ENCODE measurements at places on chromosomes 6 and 20.

GRCh38 chr6:155943635-155944034, 488.0 kb upstream of the NOX3 start:
- DNase-seq: no peak

- DNase-seq: no peak
These were observed 135.4 kb downstream of the NRN1 start for GRCh38 chr6:5871296-5871695.

DNA sequence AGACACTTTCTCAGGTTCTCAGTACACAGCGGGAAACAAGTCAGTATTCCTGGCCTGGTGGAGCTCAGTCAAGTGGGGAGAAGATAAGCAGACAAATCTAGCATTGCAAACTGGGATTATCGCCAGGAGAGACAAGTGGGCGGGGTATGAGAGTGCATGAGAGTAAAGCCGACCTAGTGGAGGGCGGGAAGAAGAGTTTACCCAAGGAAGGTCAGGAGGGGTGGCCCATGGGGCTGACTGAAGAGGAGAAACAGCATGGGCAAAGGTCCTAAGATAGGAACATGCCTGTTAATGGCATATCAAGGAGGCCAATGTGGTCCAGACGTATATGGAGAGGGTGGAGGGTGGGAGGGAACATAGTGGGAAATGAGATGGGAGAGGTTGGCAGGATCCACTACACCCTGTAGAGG, 12.4 kb upstream of the CSNK2A1 start:
- DNase-seq: no peak

DNA sequence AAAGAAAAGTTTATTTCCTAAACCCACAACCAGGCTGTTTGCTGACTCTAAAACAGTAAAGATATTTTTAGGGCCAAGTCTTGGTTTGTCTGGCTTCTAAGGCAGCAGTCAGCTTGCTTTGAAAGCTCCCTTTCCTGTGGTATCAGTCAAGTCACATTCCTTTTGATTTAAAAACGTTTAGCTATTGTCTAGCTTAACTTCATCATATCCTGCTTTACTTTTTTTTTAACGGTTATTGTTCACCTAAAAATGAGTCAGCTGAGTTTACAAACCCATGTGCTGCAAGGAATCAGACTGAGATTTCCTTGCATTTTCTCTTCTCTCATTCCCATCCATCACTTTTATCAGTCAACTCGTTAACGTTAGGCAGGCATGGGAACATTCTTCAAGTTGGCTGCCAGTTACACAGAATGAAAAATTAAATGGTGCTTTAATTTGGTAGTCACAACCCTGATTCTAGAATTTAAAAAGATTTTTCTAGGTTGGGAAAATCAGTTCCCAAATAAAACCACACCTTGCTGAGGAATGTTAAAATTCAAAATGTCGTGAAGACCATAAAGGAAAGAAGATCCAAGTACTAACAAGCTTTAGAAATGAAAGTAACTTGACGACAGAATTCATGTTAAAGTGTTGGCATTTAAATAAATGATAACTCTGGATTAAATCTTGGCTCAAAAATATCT, 45.9 kb downstream of the ELOVL5 start:
- DNase-seq: no peak

DNA sequence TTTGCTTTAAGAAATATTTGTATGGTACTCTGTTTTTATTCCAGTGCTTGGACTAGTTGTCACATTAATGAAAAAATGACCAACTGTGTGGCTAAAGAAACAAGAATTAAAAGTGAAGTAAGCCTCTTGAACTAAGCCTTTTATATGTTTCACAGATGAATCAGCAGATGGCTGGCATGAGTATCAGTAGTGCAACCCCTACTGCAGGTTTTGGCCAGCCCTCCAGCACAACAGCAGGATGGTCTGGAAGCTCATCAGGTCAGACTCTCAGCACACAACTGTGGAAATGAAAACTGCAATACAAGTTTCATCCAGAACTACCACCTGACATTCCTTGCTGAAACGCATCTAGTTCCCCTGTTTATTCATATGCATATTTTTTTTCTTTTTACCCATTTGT, 96.8 kb downstream of the B3GAT2 start:
- DNase-seq: no peak

- no peak for DNase-seq
These were observed 437.7 kb downstream of the COL12A1 start for GRCh38 chr6:74768120-74768519.

DNA sequence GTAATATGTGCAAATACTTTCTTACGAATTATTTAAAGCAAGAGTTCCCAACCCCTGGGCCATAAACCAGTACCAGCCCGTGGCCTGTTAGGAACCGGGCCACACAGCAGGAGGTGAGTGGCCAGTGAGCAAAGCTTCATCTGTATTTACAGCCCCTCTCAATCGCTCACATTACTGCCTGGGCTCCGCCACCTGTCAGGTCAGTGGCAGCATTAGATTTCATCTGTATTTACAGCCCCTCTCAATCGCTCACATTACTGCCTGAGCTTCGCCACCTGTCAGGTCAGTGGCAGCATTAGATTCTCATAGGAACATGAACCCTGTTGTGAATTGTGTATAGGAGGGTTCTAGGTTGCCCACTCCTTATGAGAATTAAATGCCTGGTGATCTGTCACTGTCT, 142.0 kb downstream of the RNASET2 start:
- no peak for DNase-seq

GRCh38 chr20:45781391-45781931, 10.2 kb downstream of the WFDC3 start:
- no peak for DNase-seq

GRCh38 chr6:107333491-107333890, 125.9 kb downstream of the PDSS2 start:
- DNase-seq: no peak

DNA sequence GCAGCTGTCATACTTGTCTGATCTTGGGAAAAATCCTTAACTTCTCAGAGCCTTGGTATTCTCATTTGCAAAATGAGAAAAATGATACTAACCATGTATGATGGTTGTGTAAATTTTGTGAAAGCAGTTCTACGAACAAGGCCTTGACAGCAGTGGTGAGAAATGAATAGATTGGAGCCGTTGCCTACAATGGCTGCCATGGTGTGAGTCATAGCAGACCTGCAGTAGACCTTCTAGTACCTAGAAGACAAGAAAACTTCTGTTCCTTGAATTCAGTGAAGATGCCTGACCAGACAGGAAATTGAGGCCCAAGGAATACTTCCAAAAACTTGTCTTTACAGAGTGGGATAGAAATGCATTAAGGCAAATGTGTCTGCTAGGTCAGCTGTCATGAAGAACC, 338.9 kb downstream of the QKI start:
- DNase-seq: no peak

- DNase-seq: no peak
These were observed 40.6 kb upstream of the ECHDC1 start for GRCh38 chr6:127383988-127384387.

- no peak for DNase-seq
These were observed 83.0 kb upstream of the FAM184A start for GRCh38 chr6:119161438-119161837.

DNA sequence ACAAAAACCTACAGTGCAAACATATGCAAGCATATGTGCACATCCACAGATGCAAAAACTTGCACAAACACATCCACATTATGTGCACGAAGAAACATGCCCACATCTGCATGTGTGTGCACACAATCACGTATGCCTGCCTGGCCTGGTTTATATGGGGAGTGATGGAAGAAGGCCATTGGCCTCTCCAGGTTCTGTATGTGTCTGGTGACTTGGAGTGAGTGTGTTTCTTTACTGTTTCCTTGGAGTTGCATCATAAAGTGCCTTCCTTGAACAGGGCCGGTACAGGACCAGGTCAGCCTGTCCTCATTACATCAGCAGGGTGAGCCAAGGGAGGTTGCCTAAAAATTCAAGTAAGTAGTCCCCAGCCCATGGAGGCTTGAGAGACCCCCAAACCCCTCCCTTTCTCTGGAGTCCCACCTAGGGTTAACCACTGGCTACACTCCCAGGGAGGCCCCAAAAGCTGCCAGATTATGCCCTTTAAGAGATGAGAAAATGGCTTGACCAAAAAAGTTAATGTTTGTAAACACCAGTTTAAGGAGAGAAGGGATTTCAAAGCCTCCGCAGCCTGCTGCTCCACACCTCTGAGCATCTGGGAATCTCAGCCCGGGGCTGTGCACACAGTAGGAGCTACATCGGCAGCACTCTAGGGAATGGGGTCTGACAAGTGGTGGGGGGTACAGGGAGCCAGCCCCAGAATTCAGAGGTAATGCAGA, 140.8 kb downstream of the VEGFA start:
- no peak for DNase-seq

- DNase-seq: no peak
These were observed 155.8 kb downstream of the SLC16A10 start for GRCh38 chr6:111243095-111243494.

- no peak for DNase-seq
These were observed 126.0 kb upstream of the ADGRF1 start for GRCh38 chr6:47168180-47168579.

DNA sequence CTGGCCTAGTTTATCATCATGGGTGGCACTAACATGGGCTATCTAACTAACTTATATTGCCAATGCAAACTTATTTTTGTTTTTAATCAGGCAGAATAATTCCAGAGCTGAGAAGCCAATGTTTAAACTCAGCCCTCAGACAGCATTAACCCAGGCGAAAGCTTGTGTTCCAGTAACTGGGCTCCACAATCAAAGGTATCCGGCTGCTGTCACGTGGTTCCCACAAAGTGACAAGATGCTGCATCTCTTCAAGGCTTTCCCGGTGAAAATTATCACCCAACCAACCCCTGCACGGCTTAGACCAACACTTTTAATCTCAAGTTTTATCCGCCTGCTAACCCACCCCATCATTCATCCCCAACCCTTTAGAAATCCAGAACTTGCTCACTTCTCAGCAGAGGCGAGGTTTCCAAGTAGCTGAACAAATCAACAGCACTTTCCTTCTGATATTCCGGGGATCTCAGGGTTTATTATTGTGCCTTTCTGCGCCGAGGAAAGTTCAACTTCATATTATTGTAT, 885 bp downstream of the MTCL3 start:
- DNase-seq: no peak

DNA sequence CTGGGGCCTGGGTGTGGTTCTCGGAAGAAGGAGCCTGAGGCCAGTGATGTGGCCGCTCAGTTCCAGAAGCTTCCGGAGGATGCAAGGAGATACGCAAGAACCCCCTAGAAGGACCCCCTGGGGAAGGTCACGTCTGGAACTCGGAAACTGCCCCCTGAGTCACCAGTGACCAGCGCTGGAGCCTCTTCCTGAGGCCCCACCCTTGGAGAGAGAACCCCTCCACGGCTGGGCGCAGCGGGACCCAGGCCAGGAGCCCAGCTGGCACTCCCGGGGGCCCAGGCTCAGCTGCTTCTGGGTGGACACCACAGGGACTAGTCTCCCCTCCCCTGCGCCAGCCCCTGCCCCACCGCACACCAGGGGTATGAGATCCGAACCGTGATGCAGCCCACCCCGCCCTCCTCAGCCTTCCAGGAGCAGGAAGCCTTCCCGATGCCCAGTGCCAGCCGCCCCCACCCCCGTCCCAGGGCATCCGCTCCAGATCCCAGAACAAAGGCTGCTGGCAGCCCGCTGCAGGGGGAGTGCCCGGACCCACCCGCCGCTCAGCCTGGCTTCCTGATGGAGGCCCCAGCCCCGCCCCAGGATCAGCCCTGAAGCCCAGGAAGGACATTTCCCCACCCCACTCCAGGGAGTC, 7.5 kb downstream of the LAMA5 start:
- no peak for DNase-seq

DNA sequence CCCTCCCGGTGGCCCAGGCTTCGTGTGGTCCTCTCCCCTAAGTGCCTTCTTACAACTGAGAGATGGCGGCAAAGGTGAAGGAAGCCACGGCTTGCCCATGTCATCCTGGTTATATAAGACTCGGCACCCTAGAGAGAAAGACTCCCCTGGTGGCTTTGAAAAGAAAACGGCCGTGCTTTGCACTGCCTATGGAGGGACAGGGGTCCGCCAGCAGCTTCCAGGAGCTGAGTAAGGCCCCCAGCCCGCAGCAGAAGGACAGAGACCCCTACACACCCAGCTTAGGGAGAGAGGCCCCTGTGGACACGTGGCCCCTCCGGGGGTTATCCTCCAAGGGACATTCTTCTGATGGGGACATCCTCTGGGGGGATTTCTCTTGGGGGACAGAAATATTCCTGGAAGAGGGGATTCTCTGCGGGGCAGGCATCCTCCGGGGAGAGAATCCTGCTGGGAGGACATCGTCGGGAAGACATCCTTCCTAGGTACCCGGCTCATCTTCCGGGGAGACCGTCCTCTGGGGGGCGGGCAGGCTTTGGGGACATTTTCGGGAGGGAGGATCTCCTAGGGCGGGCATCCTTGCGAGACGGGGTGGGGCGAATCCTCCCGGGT, 511 bp upstream of the OGFR start:
- no peak for DNase-seq

DNA sequence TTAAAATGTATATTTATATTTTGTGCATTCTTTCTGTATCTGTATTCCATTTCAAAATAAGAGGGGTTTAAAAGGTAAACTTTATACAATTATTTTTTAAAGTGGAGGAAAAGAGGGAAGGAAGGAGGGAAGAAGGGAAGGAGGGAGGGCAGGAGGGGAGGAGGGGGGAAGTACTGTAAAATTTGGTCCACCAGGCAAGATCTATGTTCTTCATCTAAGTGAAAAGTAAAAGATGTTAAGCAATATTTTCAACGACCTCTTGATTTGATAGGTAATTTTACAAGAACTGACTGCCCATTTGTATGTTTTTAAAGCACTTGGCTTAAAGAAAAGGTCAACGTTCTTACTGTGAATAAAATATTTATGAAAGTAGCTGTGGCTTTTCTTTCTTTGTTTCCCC, 29.8 kb upstream of the PCSK2 start:
- no peak for DNase-seq

- no peak for DNase-seq
These were observed 346.3 kb downstream of the BMP2 start for GRCh38 chr20:7113577-7114466.

DNA sequence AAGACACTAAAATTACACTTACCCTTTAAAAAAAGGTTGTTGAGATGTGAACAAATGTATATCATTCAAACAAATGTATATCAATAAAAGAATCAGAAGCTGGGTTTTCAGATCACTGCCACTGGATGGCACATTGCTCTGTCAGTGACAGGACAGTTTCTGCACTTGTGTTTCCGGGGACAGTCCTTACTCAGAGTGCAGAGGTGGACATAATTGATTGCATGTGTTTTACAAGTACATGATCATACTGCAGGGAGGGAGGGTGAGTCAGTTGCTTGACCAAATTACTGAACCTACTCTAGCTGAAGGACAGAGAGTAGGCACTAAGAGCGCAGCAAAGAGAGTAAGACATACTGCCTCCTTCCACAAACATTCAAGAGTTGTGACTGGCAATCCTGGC, 302.3 kb downstream of the TENT5A start:
- no peak for DNase-seq

DNA sequence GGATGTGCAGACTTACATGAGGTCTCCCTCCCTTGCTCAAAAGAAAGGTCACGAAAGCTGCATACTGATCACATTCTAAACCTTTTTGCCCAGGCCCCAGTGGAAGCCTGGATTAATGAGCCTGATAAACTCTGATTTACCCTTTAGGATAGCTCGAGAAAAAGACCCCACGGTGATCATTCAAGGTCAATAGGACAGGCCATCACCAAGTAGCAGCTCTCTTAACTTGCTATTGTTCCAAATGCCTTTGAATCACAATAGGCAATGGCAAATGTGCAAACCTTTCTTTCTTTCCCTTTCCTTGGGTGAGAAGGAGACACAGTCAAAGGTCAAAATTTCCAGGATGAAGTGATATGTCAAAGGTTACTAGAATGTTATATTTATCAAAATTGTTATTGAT, 327.3 kb downstream of the HDGFL1 start:
- no peak for DNase-seq
